H1 (cell line): ENCODE measurements at places on chromosomes 1 and 21. TPM values are rescaled to one million over a fixed set of nuclear protein-coding genes. Genes with fewer than 3 reads are reported as not detected.
A peak's percentile ranks its signal among the peaks of the same experiment; 100 is the strongest.

Gene OR2L8
- not detected in 2 replicates for total RNA-seq

Gene HDGF
- 391 and 395 TPM in 2 replicates for total RNA-seq

Gene ARL8A
- 58.7 and 59.0 TPM in 2 replicates for total RNA-seq

Gene SPATA45
- 0.65 TPM in 1 of 2 replicates, not detected in the other for total RNA-seq

Gene FAM78B
- total RNA-seq: 3.6 and 4.0 TPM in 2 replicates

Gene FAM72D
- 9.1 and 12.7 TPM in 2 replicates for total RNA-seq

Gene IL24
- total RNA-seq: not detected in 2 replicates

Gene ZNF672
- total RNA-seq: 28.4 and 30.7 TPM in 2 replicates

Gene RAB7B
- total RNA-seq: not detected in 2 replicates

Gene NBPF6
- total RNA-seq: not detected in 2 replicates

- H3K4me1 ChIP-seq: no peaks in the 10 kb centered on the region
- no peaks in the 10 kb centered on the region for H3K27me3 ChIP-seq
- no peak overlapping the region for H3K4me3 ChIP-seq
- no peaks in the 10 kb centered on the region for H3K36me3 ChIP-seq
Observed at GRCh38 chr1:245870698-245871097, 636.4 kb downstream of the SMYD3 start.

DNA sequence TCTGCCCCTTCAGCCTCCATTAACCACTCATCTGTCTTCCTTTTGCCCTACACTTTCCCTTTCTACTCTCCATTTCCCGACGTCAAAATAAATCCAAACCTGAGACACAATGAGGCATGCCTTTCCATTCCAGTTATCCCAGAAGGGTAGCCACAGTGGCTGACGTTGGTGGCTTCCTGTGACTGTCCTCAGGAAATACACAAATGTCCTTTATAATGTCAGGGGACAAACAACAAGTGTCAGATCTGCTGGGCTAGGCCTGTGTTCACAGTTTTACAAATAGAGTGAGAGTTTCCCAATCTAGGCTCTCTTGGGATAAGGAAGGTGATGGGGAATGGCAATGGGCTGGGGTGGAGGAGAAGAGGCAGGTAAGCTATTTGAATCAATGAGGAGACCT lies 135.3 kb downstream of the BRINP2 start:
- no peaks in the 10 kb centered on the region; the same call in 1 of the 2 replicates for H3K4me1 ChIP-seq
- H3K4me3 ChIP-seq: no peak overlapping the region
- no peak overlapping the region for H3K27ac ChIP-seq
- no peak for DNase-seq

DNA sequence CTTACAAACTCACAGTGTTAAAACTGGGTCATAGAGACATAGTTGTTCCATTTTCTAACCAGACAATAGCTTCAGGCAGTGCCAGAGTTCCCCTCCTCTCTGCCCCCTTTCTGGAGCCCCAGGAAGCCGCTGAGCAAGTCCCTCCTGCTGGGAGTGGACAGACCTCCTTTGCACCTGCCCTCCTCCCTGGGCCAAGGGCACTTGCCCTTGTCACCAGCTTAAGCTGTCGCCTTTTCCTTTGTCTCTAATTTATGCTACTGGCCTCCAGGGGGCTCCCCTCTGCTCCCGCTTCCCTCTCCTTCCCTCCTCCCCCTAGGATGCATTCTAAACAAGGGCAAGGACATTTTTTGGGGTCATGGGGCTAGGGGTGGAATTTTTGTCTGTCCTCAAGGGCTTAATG lies 182.4 kb downstream of the MIS18A start:
- H3K36me3 ChIP-seq: no peaks in the 10 kb centered on the region
- DNase-seq: peak; percentile 34
- no peaks in the 10 kb centered on the region for H3K27me3 ChIP-seq

GRCh38 chr1:210250998-210251679 lies 18.5 kb downstream of the SERTAD4 start:
- no peaks in the 10 kb centered on the region for H3K36me3 ChIP-seq
- peaks cover 22% of the 10 kb centered on the region for H3K27me3 ChIP-seq
- peak; percentile 83 for DNase-seq
- H3K4me3 ChIP-seq: peak overlapping the region; percentile 66
- peaks cover 17% of the 10 kb centered on the region for H3K4me1 ChIP-seq

DNA sequence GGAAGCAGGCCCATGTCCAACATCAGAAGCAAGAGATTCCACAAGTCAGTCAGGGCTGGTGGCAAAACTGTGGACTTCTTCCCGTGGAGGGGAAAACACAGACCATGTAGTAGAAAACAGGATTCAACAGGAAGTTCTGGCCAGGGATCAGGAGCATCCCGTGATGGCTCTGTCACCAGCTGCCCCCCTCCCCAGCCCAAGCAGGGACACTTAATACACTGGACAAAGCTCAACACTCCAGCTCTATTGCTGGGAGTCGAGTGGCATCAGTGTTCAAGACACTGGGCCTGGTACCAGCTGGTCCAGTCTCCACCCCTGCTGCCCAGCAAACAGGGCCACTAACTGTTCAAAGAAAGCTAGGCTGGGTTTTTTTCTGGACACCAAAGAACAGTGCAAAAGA lies 3.7 kb downstream of the SLC45A3 start:
- H3K4me3 ChIP-seq: no peak overlapping the region
- no peaks in the 10 kb centered on the region for H3K36me3 ChIP-seq
- peaks cover 20% of the 10 kb centered on the region for H3K4me1 ChIP-seq
- DNase-seq: no peak

GRCh38 chr1:239909898-239910297 lies 181.8 kb upstream of the FMN2 start:
- no peaks in the 10 kb centered on the region for H3K27me3 ChIP-seq
- H3K4me1 ChIP-seq: no peaks in the 10 kb centered on the region
- H3K36me3 ChIP-seq: no peaks in the 10 kb centered on the region
- DNase-seq: no peak
- H3K27ac ChIP-seq: no peak overlapping the region
- H3K4me3 ChIP-seq: no peak overlapping the region

DNA sequence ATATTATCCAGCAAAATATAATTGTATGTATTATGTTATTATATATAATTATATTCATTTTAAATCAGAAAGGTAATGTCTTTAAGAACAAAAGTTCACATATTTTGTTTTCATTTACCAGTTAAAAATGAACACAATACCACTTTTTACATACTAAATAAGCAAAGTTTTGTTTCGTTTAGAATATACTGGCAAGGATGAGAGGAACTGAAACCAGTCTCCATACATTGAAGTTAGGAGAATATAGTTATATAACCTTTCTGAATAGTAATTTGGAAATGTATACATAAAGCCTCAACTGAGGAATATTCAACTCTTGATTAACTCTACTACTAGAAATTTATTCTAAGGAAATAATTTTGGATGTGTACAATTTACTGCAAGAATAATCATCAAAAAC lies 110.5 kb downstream of the ZNF644 start:
- no peak overlapping the region for H3K4me3 ChIP-seq
- no peak overlapping the region for H3K27ac ChIP-seq
- H3K27me3 ChIP-seq: no peaks in the 10 kb centered on the region
- peaks cover 24% of the 10 kb centered on the region; the same call in 1 of the 2 replicates for H3K36me3 ChIP-seq
- no peak for DNase-seq

GRCh38 chr1:172466795-172467407 lies 23.0 kb upstream of the PIGC start:
- H3K36me3 ChIP-seq: no peaks in the 10 kb centered on the region
- H3K4me1 ChIP-seq: no peaks in the 10 kb centered on the region
- no peak overlapping the region for H3K27ac ChIP-seq
- H3K4me3 ChIP-seq: no peak overlapping the region

- no peaks in the 10 kb centered on the region for H3K36me3 ChIP-seq
- no peak for DNase-seq
- H3K27ac ChIP-seq: peak overlapping the region; percentile 65
- H3K4me1 ChIP-seq: no peaks in the 10 kb centered on the region
- no peaks in the 10 kb centered on the region for H3K27me3 ChIP-seq
Observed at GRCh38 chr1:150009604-150010392, 728 bp downstream of the OTUD7B start.

GRCh38 chr1:31007462-31007991 lies 58.0 kb downstream of the PUM1 start:
- no peak for DNase-seq
- no peak overlapping the region for H3K27ac ChIP-seq
- H3K4me1 ChIP-seq: no peaks in the 10 kb centered on the region; the same call in 1 of the 2 replicates
- no peak overlapping the region for H3K4me3 ChIP-seq
- no peaks in the 10 kb centered on the region for H3K27me3 ChIP-seq

DNA sequence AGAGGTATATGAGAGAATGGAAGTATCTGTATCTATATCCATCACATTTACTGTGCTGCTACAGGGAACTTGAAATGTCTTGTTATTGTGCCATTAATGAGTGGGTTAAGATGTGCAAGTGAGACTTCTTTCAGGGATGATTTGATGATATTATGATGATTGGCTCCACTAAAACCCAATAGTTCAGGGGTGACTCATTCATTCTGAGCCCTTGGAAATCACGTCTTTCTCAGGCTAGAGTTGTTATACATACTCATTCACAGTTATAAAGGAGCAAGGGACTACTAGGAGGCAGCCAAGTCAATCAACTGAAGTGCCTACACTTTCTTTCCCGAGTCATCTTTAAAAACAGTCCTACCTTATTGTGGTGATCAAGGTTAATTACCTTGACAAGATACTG lies 1109.8 kb upstream of the B3GALT2 start:
- no peaks in the 10 kb centered on the region for H3K36me3 ChIP-seq
- H3K4me1 ChIP-seq: no peaks in the 10 kb centered on the region
- no peak overlapping the region for H3K27ac ChIP-seq
- H3K4me3 ChIP-seq: no peak overlapping the region

- no peaks in the 10 kb centered on the region for H3K27me3 ChIP-seq
- DNase-seq: no peak
Observed at GRCh38 chr1:223242971-223243370, 99.9 kb upstream of the TLR5 start.

GRCh38 chr1:44757420-44757819 lies 17.8 kb downstream of the KIF2C start:
- no peaks in the 10 kb centered on the region for H3K4me1 ChIP-seq
- no peak for DNase-seq
- H3K36me3 ChIP-seq: peaks cover 90% of the 10 kb centered on the region
- H3K4me3 ChIP-seq: no peak overlapping the region

DNA sequence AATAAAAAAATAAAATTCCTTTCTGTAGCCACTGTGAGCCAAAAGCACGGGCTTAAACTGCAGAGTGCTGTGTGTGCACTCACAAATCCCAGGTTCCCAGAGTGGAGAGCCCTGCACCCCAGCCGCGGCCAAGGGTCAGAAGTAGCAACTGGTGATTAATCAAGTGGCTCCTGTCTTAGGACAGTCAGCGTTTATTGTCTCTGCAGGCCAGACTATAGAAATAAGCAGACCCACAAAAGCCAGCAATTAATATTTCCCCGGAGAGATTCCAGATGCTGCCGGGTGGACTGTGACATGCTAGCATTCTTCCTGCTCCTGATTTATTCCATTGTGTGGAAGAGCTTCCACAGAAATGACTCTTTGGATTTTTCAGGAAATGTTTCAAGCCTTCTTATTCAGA lies 412.2 kb downstream of the KIF26B start:
- no peak overlapping the region for H3K27ac ChIP-seq
- DNase-seq: no peak
- no peaks in the 10 kb centered on the region for H3K36me3 ChIP-seq

DNA sequence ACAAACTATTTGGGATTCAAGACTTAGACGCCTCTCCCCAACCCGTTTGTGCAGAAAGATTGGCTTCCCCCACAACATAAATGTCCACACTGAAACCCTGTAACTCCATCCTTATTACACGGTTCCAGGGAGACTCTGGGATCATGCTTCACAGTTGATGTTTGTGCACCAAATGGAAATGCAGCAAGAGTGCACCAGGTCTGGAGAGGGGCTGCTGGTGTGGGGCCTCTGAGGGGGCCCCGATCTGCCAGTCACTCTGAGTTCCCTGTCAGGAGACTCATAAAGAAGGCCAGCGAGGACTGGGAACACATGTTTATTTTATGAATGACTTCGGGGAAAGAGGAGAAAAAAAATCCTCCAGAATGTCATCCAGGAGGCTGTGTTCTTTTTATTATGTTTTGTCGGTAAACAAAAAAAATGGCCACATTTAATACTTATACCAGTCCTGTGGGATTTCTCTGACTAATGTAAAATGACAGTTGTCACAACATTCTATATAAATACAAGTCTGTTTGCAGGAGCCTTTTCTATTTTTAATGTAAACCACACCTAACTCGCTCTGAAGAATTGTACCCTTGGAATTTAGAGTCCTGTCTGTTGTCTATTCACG lies 439.1 kb upstream of the VAMP3 start:
- H3K4me3 ChIP-seq: no peak overlapping the region
- H3K27ac ChIP-seq: no peak overlapping the region
- no peaks in the 10 kb centered on the region for H3K36me3 ChIP-seq
- peaks cover 7% of the 10 kb centered on the region for H3K4me1 ChIP-seq

- H3K4me3 ChIP-seq: no peak overlapping the region
- H3K4me1 ChIP-seq: no peaks in the 10 kb centered on the region
- H3K36me3 ChIP-seq: no peaks in the 10 kb centered on the region
- no peak overlapping the region for H3K27ac ChIP-seq
- H3K27me3 ChIP-seq: no peaks in the 10 kb centered on the region
Observed at GRCh38 chr1:246005067-246005466, 502.0 kb downstream of the SMYD3 start.

- no peaks in the 10 kb centered on the region for H3K36me3 ChIP-seq
- no peak overlapping the region for H3K4me3 ChIP-seq
- no peaks in the 10 kb centered on the region for H3K27me3 ChIP-seq
Observed at GRCh38 chr1:209383907-209384709, 199.4 kb upstream of the CAMK1G start.

DNA sequence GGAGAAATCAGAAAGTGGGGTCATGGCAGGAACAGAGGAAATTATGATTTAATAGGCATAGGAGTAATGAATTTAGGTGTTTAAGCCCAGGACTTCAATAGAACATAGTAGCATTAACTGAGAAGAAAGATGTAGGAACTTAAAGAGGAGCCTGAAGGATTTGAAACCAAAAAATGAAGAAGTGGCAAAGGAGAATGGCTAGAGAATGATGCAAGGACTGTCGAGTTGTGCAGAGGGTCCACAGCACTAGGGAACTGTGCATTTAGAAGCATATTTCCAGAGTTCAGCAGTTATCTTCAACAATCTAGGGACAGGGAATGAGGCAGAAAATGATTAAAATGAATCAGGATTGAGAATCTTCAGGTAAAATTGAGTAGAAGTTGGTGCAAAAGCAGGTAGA lies 328.1 kb upstream of the LYPLAL1 start:
- no peak for DNase-seq
- H3K27me3 ChIP-seq: no peaks in the 10 kb centered on the region
- H3K27ac ChIP-seq: no peak overlapping the region
- H3K36me3 ChIP-seq: no peaks in the 10 kb centered on the region

- no peak overlapping the region for H3K4me3 ChIP-seq
- no peaks in the 10 kb centered on the region for H3K27me3 ChIP-seq
- no peak overlapping the region for H3K27ac ChIP-seq
- no peaks in the 10 kb centered on the region for H3K36me3 ChIP-seq
- no peaks in the 10 kb centered on the region for H3K4me1 ChIP-seq
Observed at GRCh38 chr1:220983877-220984635, 104.8 kb downstream of the HLX start.
